ENCODE measurements at places on chromosomes 6 and 20. TPM values are rescaled to one million over a fixed set of nuclear protein-coding genes. Genes with fewer than 3 reads are reported as not detected.
A peak's percentile ranks its signal among the peaks of the same experiment; 100 is the strongest.

- H3K4me1 ChIP-seq, result peaks cover 13% of the 10 kb centered on the region
- peaks cover 4% of the 10 kb centered on the region for H3K36me3 ChIP-seq
- DNase-seq, result no peak
Measured at GRCh38 chr6:13262302-13263230, 65.8 kb downstream of the TBC1D7 start.

GRCh38 chr6:63663147-63663955 lies 27.7 kb downstream of the PHF3 start:
- no peak overlapping the region for H3K4me3 ChIP-seq
- H3K36me3 ChIP-seq, result peaks cover 8% of the 10 kb centered on the region
- peaks cover 6% of the 10 kb centered on the region for H3K4me1 ChIP-seq

- no peak overlapping the region for H3K27ac ChIP-seq
- DNase-seq, result no peak
- H3K4me1 ChIP-seq, result peaks cover 20% of the 10 kb centered on the region
- no peaks in the 10 kb centered on the region for H3K27me3 ChIP-seq
- H3K4me3 ChIP-seq, result no peak overlapping the region
Measured at GRCh38 chr6:30888816-30889495, 4.6 kb downstream of the DDR1 start.

DNA sequence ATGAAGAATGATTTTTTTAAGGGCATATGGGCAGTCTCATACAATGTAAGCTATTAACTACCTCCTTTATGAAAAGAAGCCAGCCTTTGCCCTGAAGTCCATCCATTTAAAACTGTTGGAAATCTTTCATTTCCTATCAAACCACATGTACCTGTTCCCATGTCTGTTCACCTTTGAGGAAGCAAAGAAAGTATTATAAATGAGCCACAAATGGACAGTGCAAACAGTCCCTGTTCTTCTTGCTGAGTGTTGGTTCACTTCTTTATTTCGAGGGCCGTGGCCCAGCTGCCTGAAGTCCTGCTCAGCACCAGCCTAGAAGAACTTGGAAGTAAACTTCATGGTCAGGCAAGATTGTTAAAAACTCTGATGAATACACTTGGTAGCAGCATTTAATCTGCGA lies 112.4 kb downstream of the TMEM242 start:
- no peaks in the 10 kb centered on the region for H3K27me3 ChIP-seq
- H3K4me3 ChIP-seq, result no peak overlapping the region
- no peak for DNase-seq
- no peak overlapping the region for H3K27ac ChIP-seq
- H3K36me3 ChIP-seq, result peaks cover 14% of the 10 kb centered on the region

DNA sequence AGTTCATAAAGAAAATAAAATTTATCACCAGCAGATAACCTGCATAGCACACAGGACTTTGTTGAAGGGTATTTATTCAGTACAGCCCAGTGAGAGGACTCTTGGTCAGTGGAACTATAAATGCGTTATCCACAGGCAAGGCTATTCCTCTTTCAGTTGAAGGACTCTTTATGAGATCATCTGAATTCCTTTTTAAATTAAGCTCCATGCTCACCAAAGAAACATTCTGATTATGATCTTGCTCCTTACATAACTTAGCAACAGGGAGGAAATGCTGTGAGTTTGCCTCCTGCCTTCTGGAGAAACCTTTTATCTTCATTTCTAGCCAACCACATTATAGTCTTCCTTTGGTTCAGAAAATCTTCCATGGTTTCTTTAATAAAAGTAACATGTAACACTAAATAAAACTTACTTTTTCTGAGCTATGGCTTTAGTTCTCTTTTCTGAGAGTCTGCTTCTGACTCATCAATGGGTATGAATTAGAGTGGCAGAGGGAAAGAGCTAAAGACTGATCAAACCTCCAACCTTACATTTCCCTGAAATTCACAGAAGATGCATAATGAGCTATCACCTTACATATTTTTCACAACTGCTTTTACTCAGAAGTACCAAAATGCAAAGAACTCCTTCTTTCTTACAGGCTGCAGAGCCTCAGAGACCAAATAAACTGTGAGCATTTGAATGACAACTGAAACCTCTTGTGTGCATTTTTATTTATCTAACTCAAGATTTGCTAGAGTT lies 267.2 kb downstream of the ADGRG6 start:
- H3K27ac ChIP-seq, result no peak overlapping the region
- no peaks in the 10 kb centered on the region for H3K27me3 ChIP-seq
- H3K4me3 ChIP-seq, result no peak overlapping the region
- peaks cover 5% of the 10 kb centered on the region for H3K36me3 ChIP-seq
- DNase-seq, result no peak

GRCh38 chr20:20366551-20366875 lies 1.4 kb upstream of the INSM1 start:
- no peak for DNase-seq
- H3K4me3 ChIP-seq, result no peak overlapping the region
- peaks cover 13% of the 10 kb centered on the region for H3K4me1 ChIP-seq
- peaks cover 3% of the 10 kb centered on the region for H3K36me3 ChIP-seq

GRCh38 chr6:102114402-102114801 lies 720.9 kb downstream of the GRIK2 start:
- no peaks in the 10 kb centered on the region for H3K36me3 ChIP-seq
- H3K27me3 ChIP-seq, result no peaks in the 10 kb centered on the region
- no peaks in the 10 kb centered on the region for H3K4me1 ChIP-seq
- no peak overlapping the region for H3K27ac ChIP-seq
- no peak overlapping the region for H3K4me3 ChIP-seq
- DNase-seq, result no peak

- H3K4me1 ChIP-seq, result no peaks in the 10 kb centered on the region
- no peak overlapping the region for H3K27ac ChIP-seq
- DNase-seq, result no peak
Measured at GRCh38 chr6:135286962-135287538, 105.9 kb downstream of the MYB start.

DNA sequence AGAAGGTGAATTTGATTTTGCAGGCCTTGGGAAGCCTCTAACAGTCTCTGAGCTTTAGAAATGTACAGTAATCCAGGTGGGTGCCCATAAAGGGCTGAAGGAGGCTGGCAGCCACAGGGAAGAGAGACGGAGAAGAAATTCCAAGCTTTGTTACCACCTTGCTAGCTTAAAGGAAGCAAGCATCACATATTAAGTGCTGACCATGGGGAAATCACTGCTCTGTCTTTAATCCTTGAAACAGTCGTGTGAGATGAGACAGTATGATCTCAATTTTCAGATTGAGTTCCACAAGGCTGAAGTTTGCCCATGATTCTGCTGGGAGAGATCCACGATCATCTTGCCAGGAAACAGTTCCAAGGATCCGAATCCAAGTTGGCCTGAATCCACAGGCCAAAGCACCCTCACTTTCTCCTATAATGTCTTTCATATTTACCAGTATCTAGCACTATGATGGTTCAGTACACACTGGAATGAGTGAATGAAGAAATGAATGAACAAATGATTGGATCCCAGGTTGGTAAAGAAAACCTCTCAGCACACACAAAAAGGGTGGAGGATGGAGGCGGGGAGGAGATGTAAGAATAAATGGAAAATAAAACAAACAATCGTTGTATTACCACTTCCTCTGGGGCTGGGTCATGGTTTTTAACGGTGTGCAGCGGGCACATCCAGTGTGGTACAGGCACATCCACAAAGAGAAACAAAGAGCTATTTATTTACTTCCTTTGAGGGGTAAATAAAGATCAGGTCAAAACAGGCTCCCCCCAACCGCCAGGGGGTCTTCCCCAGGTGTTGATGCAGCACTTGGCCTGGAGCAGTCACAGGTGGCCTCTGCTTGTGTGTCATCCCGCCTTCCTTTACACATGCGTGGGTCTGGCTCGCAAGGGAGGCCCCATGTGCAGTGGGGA lies 28.2 kb upstream of the TAF8 start:
- H3K4me3 ChIP-seq, result peak overlapping the region; percentile 73
- H3K4me1 ChIP-seq, result peaks cover 87% of the 10 kb centered on the region
- H3K27ac ChIP-seq, result peak overlapping the region; percentile 99
- no peaks in the 10 kb centered on the region for H3K27me3 ChIP-seq

- DNase-seq, result no peak
- H3K27me3 ChIP-seq, result no peaks in the 10 kb centered on the region
- H3K27ac ChIP-seq, result peak overlapping the region; percentile 35
- no peak overlapping the region for H3K4me3 ChIP-seq
- no peaks in the 10 kb centered on the region for H3K36me3 ChIP-seq
Measured at GRCh38 chr6:6942831-6943230, 164.9 kb upstream of the RREB1 start.

- H3K27me3 ChIP-seq, result peaks cover 9% of the 10 kb centered on the region
- no peaks in the 10 kb centered on the region for H3K36me3 ChIP-seq
- no peak for DNase-seq
- no peaks in the 10 kb centered on the region for H3K4me1 ChIP-seq
- no peak overlapping the region for H3K27ac ChIP-seq
Measured at GRCh38 chr20:10716855-10717254, 43.1 kb upstream of the JAG1 start.

DNA sequence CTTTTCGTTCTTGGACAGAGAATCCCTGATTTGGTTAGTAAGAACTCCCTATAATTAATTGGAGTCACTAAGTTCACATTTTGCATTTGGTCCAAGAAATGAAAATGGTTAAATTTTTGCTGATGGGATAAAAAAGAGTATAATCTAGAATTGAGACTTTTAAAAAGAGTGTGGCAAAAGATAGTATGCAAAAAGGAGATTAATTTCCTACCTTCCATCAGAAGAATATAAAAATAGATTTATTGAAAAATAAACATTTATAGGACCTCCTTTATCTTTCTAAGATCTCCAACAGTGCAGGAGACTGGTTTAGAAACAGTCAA lies 105.5 kb upstream of the EEF1E1 start:
- no peak for DNase-seq
- no peaks in the 10 kb centered on the region for H3K4me1 ChIP-seq
- no peaks in the 10 kb centered on the region for H3K36me3 ChIP-seq
- no peak overlapping the region for H3K4me3 ChIP-seq

DNA sequence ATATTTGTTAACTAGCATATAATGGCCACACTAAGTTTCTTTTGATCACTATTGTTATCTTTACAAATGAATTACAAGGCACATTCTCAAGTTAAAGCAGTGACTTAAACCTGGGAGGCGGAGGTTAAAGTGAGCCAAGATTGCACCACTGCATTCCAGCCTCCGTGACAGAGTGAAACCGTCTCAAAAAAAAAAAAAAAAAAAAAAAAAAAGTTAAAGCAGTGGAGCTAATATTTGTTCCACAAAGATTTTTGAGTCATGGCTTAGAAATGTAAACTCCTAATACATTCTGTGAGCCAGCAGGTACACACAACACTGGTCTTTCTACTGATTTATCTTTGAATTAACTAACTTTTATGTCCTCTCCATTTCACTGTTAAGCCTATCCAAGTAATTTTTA lies 221.7 kb upstream of the HTR1E start:
- H3K27ac ChIP-seq, result no peak overlapping the region
- H3K4me1 ChIP-seq, result no peaks in the 10 kb centered on the region
- H3K4me3 ChIP-seq, result no peak overlapping the region
- DNase-seq, result no peak
- no peaks in the 10 kb centered on the region for H3K36me3 ChIP-seq

- no peaks in the 10 kb centered on the region for H3K36me3 ChIP-seq
- no peak overlapping the region for H3K27ac ChIP-seq
- no peaks in the 10 kb centered on the region for H3K27me3 ChIP-seq
- peaks cover 7% of the 10 kb centered on the region for H3K4me1 ChIP-seq
- DNase-seq, result no peak
- H3K4me3 ChIP-seq, result no peak overlapping the region
Measured at GRCh38 chr6:145836772-145837171, 22.2 kb upstream of the FBXO30 start.

DNA sequence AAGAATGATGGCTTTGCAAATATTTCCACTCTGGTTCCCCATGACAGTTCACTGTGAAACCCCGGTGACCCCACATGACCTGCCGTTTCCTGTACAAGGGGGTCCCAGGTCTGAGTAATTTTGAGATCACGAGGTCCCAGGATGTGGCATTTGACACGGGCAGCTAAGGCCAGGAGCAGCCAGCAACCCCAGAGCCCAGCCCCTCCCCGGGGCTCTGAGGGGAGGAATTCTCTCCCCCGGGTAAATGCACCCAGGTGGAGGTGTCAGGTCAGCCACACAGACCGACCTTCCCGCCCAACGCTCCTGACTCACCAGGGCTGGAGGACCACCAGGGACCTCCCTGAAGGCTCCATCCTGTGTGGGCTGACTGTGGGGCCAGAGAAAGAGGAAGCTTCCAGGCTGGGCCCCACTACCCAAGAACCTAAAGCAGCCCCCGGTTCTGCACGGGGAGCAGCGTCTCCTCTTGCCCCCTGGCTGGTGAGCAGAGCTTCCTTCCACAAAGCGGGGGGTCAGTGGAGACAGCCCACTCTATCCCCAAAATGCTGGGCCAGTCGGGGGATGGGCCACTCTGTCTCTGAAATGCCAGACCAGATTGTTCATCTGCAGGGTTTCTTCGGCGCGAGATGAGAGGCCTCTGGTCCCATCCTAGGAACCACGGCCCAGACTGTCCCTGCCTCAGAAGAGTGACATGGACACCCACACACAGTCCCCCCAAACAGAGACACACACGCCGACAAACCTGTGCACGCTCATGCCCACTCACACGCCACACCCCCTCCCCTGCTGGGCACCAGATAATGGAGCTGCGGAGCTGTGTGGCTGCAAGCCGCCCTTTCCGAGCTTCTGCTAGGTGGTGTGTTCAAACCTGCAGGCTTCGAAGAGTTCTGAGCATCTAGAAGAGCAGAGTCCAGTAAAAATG lies 23.4 kb upstream of the SLCO4A1 start:
- H3K27me3 ChIP-seq, result peaks cover 9% of the 10 kb centered on the region
- peak overlapping the region; percentile 98 for H3K27ac ChIP-seq
- H3K4me1 ChIP-seq, result peaks cover 61% of the 10 kb centered on the region
- peak overlapping the region; percentile 60 for H3K4me3 ChIP-seq

GRCh38 chr20:59448196-59448595 lies 147.8 kb downstream of the EDN3 start:
- H3K27me3 ChIP-seq, result peaks cover 42% of the 10 kb centered on the region
- DNase-seq, result no peak
- no peak overlapping the region for H3K27ac ChIP-seq
- H3K36me3 ChIP-seq, result no peaks in the 10 kb centered on the region

DNA sequence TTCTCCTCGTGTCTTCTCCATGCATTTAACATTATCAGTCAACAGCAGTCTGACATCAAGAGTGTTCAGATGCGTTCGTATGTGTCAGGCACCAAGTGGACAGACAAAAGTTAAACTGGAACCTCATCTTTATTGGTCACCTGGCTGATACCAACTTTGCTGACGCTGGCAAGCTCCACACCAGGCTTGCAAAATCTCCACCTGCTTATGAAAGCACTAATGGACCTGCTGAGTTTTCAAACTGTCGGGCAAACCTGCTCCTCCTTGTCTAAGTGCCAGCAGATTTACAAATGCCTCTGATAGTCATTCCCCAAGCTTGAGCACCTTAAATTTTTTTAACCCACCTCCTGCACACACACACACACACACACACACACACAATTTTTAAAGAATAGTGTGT lies 27.9 kb upstream of the DSP start:
- no peaks in the 10 kb centered on the region for H3K36me3 ChIP-seq
- H3K27me3 ChIP-seq, result peaks cover 24% of the 10 kb centered on the region
- no peak overlapping the region for H3K27ac ChIP-seq
- no peaks in the 10 kb centered on the region for H3K4me1 ChIP-seq
- no peak for DNase-seq

- no peaks in the 10 kb centered on the region for H3K27me3 ChIP-seq
- no peak overlapping the region for H3K4me3 ChIP-seq
- H3K36me3 ChIP-seq, result peaks cover 4% of the 10 kb centered on the region
- H3K4me1 ChIP-seq, result peaks cover 32% of the 10 kb centered on the region
- H3K27ac ChIP-seq, result peak overlapping the region; percentile 86
Measured at GRCh38 chr20:32946629-32947028, 57.6 kb downstream of the SUN5 start.

The PARD6B gene
- total RNA-seq, result 4.3 TPM

The PSORS1C2 gene
- not detected for total RNA-seq

The FILIP1 gene
- total RNA-seq, result not detected

The PDYN gene
- total RNA-seq, result not detected

The OOEP gene
- total RNA-seq, result 0.52 TPM

The TFAP2B gene
- not detected for total RNA-seq

The ZSCAN31 gene
- total RNA-seq, result 0.78 TPM

The MAP7 gene
- total RNA-seq, result 0.31 TPM

The HTR1E gene
- not detected for total RNA-seq
